MG63 (cell line): ENCODE measurements at places on chromosomes 16 and 17.

- DNase-seq = no peak
These were observed 90.1 kb downstream of the XYLT1 start for GRCh38 chr16:17380613-17381012.

- no peak for DNase-seq
These were observed 14.3 kb upstream of the NAT9 start for GRCh38 chr17:74790161-74791058.

- no peak for DNase-seq
These were observed 27.9 kb upstream of the C16orf95 start for GRCh38 chr16:87344931-87345631.

- DNase-seq = no peak
These were observed 68.4 kb downstream of the ABCC1 start for GRCh38 chr16:16017812-16018211.

GRCh38 chr17:68711858-68712257 lies 110.7 kb upstream of the FAM20A start:
- DNase-seq = no peak

DNA sequence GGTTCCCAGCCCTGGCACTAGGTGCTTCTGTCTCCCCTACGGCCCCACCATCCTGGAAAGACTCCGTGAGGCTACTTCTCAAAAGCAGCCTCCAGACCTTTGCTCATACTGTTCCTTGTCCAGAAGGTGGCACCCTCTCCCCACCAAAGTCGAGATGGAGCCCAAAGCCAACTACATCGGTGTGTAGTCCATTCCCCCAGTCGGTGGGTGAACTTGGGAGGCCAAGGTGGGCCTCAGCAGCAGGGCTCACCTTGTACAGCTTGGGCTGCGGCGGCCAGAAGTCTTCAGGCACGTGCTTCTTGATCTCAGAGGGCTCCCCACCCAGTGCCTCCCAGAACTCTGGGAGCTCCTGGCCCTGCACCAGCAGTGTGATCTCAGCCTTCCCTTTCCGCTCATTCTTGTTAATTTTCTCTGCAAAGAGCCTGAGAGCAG lies 10.2 kb downstream of the FLII start:
- peak; percentile 44 for DNase-seq

DNA sequence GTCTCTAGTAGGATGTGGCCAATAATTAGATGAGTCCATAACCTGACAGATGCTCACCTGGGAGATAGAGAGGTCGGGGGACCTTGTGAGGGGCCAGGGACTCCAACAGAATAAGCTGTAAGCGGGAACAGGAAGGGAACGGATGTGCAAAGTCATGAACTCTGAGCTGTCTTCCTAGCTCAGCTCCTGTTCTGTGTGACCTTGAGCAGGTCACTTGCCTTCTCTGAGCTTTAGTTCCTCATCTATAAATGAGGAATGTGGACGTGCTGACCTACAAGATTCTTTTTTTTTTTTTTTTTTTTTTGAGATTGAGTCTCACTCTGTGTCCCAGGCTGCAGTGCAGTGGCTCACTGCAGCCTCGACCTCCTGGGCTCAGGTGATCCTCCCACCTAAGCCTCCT lies 58.9 kb downstream of the AKAP1 start:
- DNase-seq = no peak

- no peak for DNase-seq
These were observed 2.7 kb downstream of the LYRM1 start for GRCh38 chr16:20903116-20903898.

GRCh38 chr16:2223942-2224486 lies 623 bp downstream of the E4F1 start:
- DNase-seq = peak; percentile 66

DNA sequence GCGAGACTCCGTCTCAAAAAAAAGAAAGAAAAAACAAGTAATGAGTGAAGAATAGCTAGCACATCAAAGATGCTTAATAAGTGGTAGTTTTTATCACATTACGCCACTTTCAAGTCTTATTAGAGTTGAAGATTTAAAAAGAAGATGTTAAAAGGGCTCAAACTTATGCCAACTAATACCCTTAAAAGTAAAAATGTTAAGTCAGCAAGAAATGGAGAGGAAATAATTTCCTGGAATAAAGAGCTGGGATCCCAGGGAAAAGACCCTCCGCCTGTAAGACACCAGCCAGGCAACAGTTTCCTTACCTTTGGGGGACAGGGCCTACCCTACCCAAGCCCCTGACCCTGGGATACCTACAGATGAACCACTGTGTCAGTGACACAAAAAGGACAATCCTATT lies 3.6 kb downstream of the XPO6 start:
- no peak for DNase-seq

- no peak for DNase-seq
These were observed 4.0 kb downstream of the CRYBA1 start for GRCh38 chr17:29250666-29251065.

DNA sequence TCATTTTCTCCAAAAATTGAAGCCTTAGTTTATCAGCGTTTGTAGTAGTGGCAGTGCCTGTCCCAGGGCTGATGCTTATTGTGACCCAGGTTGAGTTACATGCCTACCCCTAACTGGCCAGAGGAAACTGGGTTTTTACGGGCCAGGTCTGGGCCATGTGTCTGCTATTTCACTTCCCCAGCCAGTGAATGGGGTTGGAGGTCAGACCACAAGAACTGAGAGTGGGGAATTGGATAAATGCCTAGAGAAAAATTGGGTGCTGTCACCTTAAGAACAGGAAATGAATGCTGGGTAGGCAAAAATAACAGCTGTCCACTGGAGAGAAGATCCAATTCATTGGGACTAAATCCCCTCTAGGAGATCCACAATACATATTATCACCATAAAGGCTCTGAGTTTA lies 5.2 kb downstream of the ADPRM start:
- DNase-seq = no peak

DNA sequence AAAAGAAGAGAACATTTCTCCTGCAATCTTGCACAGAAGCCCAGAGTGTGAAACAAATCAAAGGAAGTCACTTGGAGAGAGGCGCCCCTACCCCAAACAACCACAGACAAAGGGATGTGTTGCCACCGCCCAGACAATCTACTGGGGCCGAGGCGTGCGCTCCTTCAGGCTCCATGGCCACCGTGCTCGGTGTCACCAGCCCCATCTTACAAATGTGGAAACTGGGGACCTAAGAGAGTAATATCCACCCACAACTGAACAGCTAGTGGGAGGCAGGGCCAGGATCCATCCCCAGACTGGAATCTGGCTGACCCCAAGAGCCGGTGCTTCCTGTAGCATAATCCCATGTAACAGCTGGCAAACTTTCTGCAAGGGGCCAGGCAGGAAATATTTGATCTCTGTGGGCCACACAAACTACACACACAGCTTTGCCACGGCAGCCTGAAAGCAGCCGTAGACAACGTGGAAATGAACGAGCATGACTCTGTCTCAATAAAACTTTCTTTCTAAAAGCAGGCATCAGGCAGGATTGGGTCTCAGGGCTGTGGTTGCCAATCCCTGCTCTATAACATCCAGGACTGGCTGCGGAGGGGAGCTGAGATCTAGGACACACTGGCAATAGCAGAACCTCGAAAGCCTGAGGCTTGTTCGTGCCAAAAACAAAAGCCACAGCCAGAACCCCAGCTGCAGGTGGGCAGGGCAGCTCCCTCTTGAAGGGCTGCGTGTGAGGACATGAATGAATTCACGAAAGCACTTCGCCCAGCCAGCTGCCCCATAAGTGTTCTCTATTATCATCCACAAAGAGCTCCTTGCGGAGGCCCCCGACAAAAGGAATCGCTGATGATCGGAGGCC lies 26.6 kb upstream of the GINS2 start:
- no peak for DNase-seq

DNA sequence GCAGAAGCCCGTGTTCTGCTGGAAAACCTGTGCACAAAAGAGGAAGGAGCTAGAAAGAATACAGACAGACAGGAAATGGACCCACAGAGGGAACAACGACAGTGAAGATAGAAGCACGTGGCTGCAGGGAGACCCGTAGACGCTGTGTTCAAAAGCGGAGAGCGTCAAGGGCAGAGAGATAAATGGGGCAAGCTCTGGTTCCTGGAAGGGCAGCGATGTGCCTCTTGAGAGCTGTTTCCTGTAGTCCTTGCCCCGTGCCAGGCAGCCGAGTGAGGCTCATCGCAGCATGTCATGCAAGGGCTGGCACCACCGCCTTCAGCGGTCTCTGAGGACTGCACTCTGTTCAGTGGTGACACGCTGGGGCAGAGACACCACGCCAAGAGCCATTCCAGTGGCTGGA lies 43.6 kb upstream of the CACNG5 start:
- no peak for DNase-seq

- DNase-seq = peak; percentile 67
These were observed 59.8 kb upstream of the ARL4D start for GRCh38 chr17:43338886-43339516.

DNA sequence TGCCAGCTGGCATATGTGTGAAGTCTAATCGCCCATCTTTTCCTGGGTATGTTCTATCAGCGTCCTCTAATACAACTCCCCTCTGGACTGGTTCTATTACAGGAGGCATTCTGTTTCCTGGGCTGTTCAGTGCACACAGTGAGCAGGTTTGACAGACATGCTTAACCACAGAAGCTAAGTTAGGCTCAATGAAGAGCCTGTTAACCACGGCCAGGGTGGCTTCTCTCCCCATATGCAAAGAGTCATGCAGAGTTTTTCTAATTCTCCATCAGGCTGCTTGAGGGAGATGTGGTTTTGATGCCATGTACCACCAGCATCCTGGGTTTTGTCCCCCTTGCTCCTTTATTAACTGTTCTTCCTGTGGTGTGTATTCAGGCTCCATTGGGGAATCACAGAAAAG lies 57.2 kb upstream of the ALOX12 start:
- no peak for DNase-seq

- no peak for DNase-seq
These were observed 53.3 kb downstream of the RNF112 start for GRCh38 chr17:19464031-19465026.

DNA sequence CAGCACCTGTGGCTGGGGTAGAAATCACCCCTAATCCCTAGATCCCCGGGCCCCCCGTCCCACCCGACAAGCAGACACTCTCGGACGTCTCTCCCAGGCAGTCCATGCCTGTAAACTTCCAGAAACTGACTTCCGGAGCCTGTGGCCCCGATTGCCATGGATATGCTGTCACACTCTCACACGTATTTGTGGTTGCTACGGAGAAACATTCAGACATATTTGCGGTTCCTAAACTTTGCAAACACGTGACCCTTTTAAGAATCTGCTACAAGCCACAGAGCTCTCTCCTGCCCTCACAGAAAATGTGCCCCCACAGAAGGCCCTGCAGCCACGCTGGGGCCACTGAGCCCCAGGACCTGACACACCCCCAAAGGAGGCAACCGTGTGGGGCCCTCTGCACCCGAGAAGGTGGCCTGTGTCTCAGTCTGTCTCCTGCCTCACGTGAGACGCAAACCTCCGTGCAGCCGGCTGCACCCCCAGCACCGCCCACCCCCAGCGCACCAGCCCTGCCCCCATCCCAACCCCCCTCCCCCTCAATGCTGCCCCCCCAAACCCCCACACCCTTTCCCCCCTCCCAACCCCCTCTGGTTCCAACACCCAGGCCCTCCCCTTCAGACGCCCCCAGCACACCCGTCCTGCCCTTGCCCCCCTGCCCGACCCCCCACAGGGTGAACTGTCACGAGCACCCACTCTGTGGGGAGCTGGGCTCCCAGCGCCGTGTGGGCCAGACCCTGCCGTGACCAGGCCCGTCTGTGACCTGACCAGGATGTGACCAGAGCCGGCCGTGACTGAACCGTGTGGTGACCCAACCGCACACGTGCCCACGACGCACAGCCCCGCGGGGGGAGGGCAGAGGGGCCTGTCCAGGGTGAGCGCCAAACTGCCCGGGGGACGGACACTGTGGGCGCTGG lies 66.3 kb upstream of the METRNL start:
- DNase-seq = no peak

- DNase-seq = no peak
These were observed 54.2 kb downstream of the SREBF1 start for GRCh38 chr17:17782523-17783115.

GRCh38 chr16:75011634-75012307 lies 12.9 kb downstream of the ZNRF1 start:
- peak; percentile 38 for DNase-seq

GRCh38 chr16:87740909-87741424 lies 24.8 kb downstream of the KLHDC4 start:
- peak; percentile 76 for DNase-seq

DNA sequence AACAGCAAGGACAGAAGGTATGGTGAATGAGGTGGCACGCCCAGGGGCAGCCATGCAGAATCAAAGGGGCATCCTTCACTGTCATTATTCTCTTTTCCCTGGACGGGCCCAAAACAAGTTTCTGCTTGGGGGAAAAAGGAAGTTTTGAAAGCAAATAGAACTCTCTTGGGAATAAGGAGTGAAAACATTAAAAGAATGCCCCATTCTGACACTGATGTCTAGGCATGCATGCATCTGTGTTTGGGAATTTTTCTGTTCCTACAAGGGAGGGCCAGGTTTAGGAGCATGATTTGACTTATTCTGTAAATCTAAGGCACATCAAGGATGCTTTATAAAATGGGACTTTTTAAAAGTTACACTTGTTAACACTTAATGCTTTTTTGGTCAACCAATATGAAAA lies 34.3 kb upstream of the SLC12A3 start:
- no peak for DNase-seq

DNA sequence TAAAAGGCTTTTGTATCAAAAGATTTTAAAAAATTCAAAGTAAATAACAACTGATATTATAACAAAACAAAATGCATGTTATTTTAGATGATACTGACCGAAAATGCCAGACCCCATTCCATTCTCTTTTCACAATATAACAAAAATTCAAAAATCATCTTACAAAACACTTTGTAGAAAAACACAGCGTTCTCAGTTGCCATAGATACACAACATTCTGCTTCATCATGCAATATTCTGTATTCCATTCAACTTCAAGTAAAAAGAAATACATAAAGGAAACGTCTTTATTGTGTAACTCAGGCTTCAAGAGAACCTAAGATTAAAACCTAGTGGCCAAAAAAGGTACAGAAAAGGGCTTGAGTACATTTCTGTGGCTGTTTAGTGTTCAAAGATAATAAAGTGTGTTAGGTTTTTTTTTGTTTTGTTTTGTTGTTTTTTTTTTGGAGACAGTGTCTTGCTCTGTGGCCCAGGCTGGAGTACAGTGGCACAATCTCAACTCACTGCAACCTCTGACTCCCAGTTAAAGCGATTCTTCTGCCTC lies 250.5 kb downstream of the CEP112 start:
- DNase-seq = no peak

DNA sequence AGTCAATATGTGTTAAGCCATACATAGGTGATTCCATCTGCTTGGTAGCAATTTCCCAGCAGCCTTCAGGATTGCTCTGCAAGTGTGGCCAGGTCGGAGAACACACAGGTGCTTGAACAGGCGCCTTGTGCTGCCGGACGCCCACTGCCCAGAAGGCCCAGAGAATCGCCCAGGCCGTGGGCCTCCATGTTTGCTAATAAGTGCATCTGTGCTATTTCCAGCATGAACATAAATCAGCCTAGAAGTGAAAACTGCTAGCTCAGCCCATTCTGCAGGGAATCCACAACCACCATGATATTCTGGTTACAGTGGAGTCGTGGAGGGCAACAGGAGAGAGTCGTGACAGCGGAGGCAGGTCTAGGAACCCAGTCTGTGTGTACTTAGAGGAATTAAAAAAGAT lies 78.1 kb downstream of the ZFHX3 start:
- DNase-seq = no peak

- DNase-seq = peak; percentile 83
These were observed 230.9 kb downstream of the MRTFB start for GRCh38 chr16:14302031-14302398.

GRCh38 chr16:85724936-85725335 lies 26.0 kb downstream of the C16orf74 start:
- no peak for DNase-seq

- DNase-seq = no peak
These were observed 12.7 kb upstream of the CRHR1 start for GRCh38 chr17:45771271-45771959.

- no peak for DNase-seq
These were observed 1.7 kb downstream of the RABEP1 start for GRCh38 chr17:5283571-5284315.
